ENCODE measurements at places on chromosomes 6 and 20. TPM values are rescaled to one million over a fixed set of nuclear protein-coding genes. Genes with fewer than 3 reads are reported as not detected.
A peak's percentile ranks its signal among the peaks of the same experiment; 100 is the strongest.

GRCh38 chr6:157668713-157669112 is 154.3 kb upstream of the SNX9 start:
- H3K4me1 ChIP-seq: peaks cover 10% of the 10 kb centered on the region
- no peaks in the 10 kb centered on the region for H3K27me3 ChIP-seq
- H3K4me3 ChIP-seq: no peak overlapping the region
- no peak overlapping the region for H3K27ac ChIP-seq
- H3K36me3 ChIP-seq: no peaks in the 10 kb centered on the region

Gene CEP85L
- 24.2 TPM for total RNA-seq

DNA sequence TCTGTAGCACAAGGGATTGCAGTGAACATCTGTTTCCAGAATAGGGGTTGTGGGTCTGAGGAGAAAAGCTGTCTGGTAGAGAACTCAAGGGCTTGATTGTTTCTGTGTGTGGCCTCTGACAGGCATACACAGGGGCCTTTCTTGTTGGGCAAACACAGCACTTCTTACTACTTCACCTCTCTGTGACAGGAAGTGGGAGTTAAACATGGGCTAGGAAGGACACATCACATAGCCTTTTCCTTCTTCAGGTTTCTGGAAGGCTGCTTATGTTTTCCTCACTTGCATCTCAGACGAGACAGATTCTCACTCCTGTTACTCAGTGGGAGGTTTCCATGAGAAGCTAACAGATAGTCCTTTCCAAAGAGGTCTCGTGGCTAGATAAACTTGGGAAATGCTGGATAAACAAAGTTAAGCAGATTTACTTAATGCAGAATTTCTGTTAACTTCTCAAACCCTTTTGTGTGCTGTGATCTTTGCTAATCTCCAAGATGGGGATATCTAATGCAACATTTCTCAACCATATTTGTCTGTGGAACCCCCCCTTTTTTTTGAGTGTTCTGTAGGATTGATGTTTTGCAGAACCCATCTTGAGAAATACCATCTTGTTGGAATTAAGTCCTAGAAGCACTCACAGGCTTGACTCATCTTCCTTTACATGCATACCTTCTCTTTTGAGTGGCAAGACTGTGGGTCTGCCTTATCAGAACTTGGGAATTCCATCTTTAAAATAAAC is 41.9 kb upstream of the RNF8 start:
- H3K36me3 ChIP-seq: peaks cover 38% of the 10 kb centered on the region
- peaks cover 18% of the 10 kb centered on the region for H3K4me1 ChIP-seq
- H3K27ac ChIP-seq: peak overlapping the region; percentile 45

DNA sequence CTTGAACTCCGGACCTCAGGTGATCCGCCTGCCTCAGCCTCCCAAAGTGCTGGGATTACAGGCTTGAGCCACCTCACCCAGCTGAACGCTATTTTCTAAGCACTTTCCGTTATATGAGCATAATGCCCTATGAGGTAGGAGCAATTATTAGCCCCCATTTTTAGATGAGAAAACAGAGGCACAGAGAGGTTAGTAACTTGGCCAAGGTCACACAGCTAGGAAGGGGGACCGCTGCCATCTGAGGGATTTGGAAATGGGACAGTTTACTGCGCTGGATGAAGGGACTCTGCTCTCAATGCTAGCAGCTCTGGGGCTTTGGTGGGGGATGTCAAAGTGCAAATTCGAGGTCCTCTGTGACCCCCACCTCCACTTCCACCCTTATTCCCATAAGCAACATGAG is 62.5 kb downstream of the BCAS4 start:
- no peak overlapping the region for H3K4me3 ChIP-seq
- peaks cover 5% of the 10 kb centered on the region for H3K4me1 ChIP-seq
- H3K27me3 ChIP-seq: no peaks in the 10 kb centered on the region
- H3K27ac ChIP-seq: no peak overlapping the region

DNA sequence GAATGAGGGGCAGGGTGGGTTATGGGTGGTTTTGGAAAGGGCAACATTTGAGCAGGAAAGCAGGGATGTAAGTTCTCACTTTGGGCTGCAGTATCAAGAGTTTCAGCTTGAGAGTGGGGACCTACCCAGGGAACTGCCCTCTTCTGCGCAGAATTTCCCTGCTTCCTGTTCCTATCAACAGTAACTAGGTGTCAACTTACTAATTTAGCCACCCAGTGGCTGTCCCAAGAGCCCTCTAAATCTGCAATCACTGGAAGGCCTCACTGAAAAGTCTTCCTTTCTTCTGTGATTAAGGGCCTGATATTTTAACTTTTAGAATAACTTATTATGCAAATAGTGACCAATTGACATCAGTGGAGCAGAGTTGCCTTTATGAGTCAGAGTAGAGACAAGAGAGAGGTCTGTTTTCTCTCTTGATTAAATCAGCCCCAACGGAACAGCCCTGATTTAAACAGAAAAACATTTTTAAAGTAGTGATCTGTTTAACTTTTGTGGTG is 118.2 kb upstream of the RIPOR2 start:
- H3K4me1 ChIP-seq: peaks cover 36% of the 10 kb centered on the region
- no peak overlapping the region for H3K4me3 ChIP-seq
- peak; percentile 88 for DNase-seq
- H3K36me3 ChIP-seq: no peaks in the 10 kb centered on the region
- peak overlapping the region; percentile 74 for H3K27ac ChIP-seq

GRCh38 chr6:37481711-37482605 is 17.7 kb downstream of the CCDC167 start:
- no peak overlapping the region for H3K27ac ChIP-seq
- no peak overlapping the region for H3K4me3 ChIP-seq
- no peaks in the 10 kb centered on the region for H3K4me1 ChIP-seq
- no peaks in the 10 kb centered on the region for H3K27me3 ChIP-seq
- peaks cover 47% of the 10 kb centered on the region for H3K36me3 ChIP-seq
- no peak for DNase-seq

Gene OR2H1
- total RNA-seq: not detected

DNA sequence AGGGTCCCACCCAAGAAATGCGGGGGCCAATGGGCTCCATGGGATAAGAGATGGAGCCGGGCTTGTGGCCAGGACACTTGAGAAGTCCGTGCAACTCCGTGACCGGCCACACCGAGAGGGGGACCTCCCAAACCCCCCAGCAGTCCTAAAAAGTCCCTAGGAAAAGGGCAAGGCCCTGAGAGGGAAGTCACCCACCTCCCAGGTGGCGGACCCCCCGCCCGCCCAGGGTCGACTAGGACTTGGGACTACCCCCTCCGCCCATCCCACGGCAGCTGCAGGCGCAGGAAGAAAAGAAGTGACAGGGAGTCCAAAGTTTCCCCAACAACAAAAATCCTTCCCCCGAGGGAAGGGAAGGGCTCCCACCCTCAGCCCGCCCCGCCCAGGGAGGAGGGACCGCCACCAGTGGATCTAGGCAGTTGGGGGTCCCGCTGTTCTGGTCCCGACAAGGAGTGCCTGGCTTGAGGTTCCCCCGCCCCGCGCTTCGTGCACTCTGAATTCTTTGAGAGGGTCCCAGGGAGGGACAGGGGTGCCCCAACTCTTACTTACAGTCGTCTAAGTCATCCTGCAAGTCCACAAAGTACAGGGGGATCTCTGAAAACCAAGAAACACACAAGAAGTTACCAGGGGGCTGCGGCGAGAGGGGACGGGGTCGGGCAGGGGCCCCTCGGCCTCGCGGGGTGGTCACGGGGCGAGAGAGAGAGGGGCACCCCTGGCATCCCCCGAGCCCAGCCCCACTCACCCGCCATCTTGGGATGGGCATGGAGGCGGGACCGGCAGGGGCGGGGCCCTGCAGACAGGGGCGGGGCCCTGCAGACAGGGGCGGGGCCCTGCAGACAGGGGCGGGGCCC is 611 bp upstream of the RAB22A start:
- peaks cover 4% of the 10 kb centered on the region for H3K4me1 ChIP-seq
- peak overlapping the region; percentile 81 for H3K4me3 ChIP-seq
- peak overlapping the region; percentile 75 for H3K27ac ChIP-seq
- no peaks in the 10 kb centered on the region for H3K27me3 ChIP-seq
- DNase-seq: peak; percentile 46

All from IMR-90 (cell line).